ENCODE measurements at places on chromosomes 4 and X. TPM values are rescaled to one million over a fixed set of nuclear protein-coding genes. Genes with fewer than 3 reads are reported as not detected.

The CHRDL1 gene
- total RNA-seq, result 2.2 TPM

The ABCG2 gene
- 18.8 TPM for total RNA-seq

DNA sequence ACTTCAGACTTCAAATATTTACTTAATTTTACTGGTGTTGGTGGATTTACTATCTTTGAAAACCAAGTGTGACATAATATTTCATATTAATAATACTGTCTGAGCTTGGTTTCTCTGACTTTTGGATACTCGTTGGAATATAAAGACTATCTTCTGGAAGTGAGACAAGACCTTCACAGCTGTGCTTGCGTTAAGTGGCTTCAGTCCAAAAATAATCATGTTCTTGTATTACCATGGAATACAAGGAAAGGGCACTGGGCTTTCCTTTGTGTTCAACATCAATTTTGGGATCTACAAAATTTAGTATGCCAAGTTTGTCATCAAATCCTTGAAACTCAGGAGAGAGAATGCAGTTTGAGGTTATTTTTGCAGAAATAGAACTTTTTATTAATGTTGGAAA is 712.4 kb upstream of the LCORL start:
- no peak for DNase-seq

DNA sequence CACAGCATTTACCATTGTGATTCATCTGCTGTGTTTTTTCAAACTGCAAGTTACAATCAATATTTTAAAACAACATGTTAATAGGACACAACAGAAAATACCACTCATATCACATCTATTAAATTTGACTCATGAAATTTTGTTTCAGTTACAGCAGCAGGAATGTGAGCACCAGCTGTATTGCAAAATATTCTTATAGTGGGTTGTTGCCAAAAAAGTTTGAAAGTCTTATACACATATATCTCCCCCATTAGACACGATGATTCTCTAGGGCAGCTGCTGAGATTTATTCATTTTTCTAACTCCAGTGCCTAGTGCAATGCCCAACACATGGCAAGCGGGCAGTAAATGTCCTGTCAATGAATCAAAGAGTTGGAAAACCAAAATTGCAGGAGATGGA is 26.6 kb upstream of the NKX3-2 start:
- DNase-seq, result no peak

- no peak for DNase-seq
Observed at GRCh38 chrX:53269536-53270107, 11.8 kb downstream of the IQSEC2 start.

GRCh38 chr4:83067058-83067639 is 32.2 kb downstream of the COPS4 start:
- no peak for DNase-seq

DNA sequence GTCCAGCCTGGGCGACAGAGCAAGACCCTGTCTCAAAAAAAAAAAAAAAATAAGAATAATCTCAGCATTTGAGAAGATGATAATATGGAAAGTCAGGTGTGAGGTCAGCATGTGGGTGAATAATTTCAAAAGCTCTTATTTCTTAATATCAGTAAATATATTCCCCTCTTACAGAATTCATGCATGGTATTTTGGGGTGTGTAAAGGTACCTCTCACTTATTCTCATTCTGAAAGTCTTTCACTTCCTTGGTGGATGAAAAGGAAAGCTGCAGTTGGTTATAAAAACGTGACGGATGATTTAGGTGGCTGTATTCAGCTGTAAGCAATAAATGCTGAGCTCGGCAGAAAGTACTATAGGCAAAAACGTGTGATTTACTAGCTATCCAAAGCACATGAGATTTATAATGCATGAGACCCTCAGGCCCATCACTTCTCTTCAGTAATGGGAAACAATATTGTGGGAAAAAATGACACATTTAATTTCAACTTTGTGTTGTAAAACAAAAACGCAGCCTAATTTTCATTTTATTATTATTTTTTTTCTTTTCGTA is 353.2 kb upstream of the MAGEB2 start:
- no peak for DNase-seq

GRCh38 chrX:31236231-31236630 is 164.4 kb upstream of the FTHL17 start:
- no peak for DNase-seq

DNA sequence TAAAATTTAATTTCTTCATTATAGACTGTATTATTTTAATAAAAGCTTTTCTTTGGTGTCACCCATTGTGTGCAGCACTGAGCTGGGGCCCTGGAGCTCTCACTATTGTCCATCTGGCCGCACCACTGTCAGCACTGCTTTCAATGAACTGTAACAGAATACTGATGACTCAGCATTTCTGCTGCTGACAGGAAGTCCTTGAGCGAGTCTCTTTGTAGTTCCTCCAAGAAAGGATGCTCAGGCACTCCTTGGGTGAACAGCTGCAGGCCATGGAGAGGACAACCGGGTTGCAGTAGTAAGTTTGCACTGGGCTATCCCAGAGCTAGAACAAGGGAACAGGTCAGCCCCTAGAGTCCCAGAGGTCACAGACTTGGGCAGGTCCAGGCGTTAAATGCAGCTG is 81.6 kb downstream of the SORBS2 start:
- DNase-seq, result no peak

DNA sequence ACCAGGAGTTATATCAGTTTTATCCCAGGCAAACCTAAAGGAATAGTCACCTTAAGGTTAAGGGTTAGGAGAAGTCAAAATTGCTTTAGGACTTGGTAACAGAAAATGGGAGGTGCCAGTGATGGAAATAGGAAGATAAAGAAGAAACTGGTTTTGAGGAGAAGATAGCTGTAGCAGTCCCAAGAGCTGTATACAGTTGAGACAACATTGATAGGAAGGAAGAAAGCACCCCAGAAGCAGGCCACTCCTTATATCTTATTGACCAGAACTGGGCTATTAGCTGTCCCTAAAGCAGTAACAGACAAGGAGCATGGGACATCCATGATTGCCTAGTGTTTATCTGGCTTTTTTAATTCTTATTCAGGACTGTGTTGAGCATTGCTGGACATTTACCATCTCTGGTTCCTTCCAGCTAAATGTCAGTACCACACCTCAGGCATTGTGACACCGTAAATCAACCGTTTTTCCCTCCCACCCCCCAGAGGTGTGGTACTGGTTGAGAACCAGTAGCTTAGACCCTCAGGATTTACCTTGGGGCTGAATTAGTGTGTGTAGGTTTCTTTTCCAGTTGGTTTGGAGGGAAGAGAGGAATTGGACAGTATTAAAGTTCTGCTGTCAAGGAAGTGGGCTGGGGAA is 2.0 kb upstream of the PGRMC2 start:
- no peak for DNase-seq

All from colonic mucosa (tissue), 4 donors.